ENCODE measurements at places on chromosomes 2 and 18.

GRCh38 chr18:79681484-79682387 lies 2.1 kb downstream of the CTDP1 start:
- DNase-seq, result peak; percentile 28

DNA sequence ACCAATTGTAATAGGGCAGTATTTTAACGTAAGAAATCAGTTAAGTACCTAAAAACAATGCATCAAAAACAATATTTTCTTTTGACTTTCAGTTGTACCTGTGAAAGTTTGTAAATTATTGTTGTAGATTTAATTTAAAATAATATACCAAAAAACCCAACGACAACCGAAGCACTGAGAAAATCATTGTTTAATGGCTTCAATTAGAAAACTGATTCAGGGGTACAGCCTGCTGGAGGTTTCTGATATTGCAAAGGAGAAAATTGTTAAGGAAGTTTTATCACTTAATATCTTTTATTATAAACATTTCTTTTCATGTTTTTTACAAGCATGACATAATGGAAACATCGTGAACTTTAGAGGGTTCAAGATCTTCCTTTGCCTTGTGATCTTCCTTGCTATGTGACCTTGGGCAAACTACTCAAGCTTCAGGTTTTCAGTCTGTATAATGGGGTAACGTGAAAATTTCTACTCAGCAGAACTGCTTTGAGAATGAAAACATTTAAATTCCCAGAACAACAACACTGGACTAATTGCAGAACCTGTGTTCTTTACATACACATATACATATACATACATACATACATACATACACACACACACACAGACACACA lies 76.3 kb upstream of the GLS start:
- no peak for DNase-seq

GRCh38 chr2:236819275-236820002 lies 249.8 kb downstream of the ACKR3 start:
- DNase-seq, result no peak

GRCh38 chr18:10419420-10420103 lies 34.9 kb upstream of the APCDD1 start:
- DNase-seq, result no peak

DNA sequence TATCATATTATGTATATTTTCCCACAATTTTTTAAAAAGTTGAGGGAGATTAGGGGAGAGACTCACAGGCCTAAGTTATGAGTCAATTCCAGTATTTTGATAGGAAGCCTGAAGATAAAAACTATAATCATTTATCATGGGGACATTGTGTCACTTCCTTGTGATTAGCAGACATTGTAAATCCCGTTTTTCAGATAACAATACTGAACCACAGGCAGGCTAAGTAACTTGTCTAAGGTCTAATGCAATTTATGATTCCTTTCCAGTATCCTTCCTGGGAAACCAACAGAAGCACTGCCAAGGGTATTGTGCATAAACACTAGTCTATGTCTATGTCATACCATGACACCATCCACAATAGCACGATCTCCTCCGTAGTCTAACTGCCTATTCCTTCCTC lies 235.2 kb upstream of the PIK3C3 start:
- DNase-seq, result no peak

- DNase-seq, result no peak
Observed at GRCh38 chr2:68604077-68604476, 39.3 kb upstream of the PROKR1 start.

DNA sequence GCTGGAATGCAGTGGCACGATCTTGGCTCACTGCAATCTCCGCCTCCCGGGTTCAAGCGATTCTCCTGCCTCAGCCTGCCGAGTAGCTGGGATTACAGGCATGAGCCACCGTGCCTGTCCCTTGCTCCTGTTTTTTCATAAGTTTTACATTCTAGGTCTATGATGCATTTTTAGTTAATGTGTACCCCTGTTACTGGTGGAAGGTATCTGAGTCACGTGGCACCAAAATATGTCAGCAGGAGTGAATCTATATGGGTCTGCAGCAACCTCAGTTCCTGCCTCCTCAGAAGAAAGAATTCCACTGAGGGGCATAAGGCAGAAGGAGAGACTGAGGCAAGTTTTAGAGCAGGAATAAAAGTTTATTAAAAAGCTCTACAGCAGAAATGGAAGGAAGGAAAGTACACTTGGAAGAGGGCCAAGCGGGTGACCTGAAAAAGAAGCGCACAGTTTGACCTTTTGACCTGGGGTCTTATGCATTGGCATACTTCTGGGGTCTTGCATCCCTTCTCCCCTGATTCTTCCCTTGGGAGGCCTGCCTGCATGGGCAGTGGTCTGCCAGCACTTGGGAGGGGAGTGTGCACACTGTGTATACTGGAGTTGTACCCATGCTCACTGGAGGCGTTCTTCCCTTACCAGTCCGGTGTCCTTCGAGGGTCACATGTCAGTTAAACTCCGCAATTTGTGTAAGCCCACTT lies 1.1 kb upstream of the MFSD2B start:
- no peak for DNase-seq

GRCh38 chr2:160390544-160391455 lies 102.8 kb downstream of the RBMS1 start:
- DNase-seq, result no peak

DNA sequence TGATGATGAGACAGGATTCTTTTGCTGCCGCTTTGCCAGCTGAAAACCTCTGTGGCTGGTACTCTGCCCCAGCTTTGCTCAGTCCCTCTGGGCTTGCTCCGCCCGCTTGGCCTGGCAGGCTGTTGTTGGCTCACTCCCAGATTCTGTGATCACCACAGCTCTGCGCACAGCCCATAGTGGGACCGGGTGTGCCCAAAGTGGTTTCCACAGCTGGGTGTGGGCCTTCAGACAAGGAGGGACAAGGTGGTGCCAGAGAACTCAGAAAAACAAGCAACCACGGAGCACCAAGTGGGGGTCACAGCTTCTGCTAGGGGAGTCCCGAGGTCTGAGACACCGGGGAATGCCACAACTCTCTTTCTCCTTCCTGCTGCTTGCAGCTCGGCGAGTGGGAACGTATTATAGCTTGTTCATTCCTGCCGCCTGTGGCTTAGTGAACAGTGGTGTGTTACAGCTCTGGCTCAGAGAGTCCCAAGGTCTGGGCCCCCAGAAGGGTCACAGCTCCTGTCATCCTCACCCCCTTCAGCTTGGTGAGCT lies 9.2 kb upstream of the KYNU start:
- DNase-seq, result peak; percentile 10

DNA sequence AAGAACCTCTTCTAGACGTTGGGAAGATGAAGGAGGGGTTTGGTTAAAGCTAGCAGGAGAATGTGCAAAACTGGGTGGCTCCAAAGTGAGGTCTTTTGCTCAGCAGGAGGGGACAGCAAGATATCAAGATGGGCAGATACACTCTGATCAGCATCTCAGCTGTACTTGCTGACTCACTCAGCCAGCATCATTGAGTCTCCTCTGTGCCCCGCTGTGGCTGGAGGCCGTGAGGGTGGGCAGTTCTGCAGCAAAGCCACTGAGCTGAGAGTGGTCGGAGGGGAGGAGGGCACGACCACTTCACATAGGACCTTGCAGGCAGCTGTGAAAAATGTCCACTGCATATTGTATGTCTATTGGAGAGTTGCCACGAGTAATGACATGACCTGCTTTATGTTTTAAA lies 152.0 kb downstream of the CAPN13 start:
- no peak for DNase-seq

DNA sequence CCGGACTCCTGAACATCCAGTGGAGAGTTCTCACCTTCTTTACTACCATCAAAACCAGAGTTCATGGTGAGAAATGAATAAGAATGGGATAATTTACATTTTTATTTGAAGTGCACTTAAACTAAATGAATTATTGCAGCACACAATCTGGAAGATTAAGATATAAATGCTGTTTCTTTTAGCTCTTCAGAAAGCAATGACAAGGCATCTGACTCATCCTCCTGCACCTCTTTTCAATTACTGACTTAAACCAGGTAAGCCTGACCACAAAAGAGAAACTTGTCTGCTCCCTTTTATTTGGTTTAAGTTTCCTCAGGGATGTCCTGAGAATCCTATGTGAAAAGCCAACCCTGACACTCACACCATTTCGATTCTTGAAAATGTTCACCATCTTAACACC lies 720 bp upstream of the DSC2 start:
- DNase-seq, result no peak

- DNase-seq, result no peak
Observed at GRCh38 chr2:170940066-170940465, 11.0 kb downstream of the GORASP2 start.

DNA sequence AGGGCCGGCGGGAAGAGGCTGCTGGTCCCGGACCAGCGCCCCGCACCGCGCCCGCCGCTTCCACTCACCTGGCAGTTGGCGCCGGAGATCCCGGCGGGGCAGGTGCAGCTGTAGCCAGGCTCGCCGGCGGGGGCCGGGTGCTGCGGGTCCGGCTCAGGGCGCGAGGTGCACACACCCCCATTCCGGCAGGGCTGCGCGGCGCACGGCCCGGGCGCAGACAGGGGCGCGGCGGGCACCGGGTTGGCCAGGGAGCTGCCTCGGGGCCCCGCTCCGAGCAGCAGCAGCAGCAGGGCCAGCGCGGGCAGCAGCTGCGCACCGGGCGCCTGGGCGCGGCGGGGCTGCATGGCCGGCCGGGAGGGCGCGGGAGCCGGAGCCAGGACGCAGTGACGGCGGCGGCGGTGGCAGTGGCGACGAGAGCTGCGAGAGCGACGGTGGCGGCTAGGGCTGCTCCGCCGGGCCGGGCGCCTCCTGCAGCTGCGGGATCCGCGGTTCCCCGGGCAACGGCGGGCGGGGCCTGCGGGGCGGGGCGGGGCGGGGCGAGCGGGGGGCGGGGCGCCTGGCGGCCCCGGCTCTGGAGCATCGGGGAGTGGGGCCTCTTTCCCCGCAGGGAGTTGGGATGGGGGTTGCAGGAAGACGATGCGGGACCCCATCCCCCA lies at the start of gene DNER:
Gene DNER (minus strand): TSS at position 476 of the 656 bp plus-strand sequence. CDS start 132 bp downstream, at position 344.
- no peak for DNase-seq

GRCh38 chr2:143719406-143719805 lies 590.2 kb downstream of the ARHGAP15 start:
- DNase-seq, result no peak

GRCh38 chr2:5911718-5912117 lies 219.5 kb downstream of the SOX11 start:
- no peak for DNase-seq

DNA sequence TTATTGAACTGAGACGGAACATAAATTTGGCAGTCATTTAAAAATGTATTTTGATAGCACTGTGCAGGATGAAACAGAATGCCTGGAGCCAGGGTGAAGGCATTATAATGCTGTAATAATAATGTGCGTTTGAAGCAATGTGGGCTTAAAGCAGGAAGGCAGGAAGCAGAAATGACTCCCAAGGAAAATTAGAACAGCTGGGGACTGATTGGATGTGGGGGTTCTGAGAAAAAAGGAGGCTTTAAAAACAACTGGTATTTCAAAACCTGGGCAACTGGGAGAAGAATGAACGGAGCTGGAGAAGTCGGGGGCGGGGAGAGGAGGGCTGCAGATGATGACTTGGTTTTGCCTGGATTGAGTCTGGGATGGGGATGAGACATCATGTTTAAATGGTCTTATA lies 12.6 kb downstream of the FAM124B start:
- DNase-seq, result no peak
